SHP77 (cell line): ENCODE measurements at places on chromosomes 2 and 18.

DNA sequence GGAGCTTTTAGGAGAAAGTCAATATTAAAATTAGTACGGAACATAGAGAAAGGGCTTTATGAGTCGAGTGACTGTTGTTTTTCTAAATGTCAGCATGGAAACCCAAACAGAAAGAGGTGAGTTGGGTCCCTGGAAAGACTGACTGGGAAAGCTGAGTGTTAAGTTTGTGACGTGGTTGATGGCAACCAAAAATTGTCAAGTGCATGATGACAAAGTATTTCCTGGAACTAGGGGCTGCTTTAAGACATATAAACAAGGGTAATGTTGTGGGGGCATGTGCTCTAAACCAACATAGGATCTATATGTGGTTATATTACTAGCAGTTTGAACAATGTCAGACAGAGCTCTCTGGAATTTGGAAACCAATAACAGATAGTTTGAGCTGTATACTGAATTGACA is 50.9 kb upstream of the GPD2 start:
- DNase-seq: no peak

- no peak for DNase-seq
These were observed 10.5 kb downstream of the SMAD2 start for GRCh38 chr18:47919916-47920315.

- DNase-seq: no peak
These were observed 7.3 kb upstream of the ATP6V1B1 start for GRCh38 chr2:70928366-70928765.

DNA sequence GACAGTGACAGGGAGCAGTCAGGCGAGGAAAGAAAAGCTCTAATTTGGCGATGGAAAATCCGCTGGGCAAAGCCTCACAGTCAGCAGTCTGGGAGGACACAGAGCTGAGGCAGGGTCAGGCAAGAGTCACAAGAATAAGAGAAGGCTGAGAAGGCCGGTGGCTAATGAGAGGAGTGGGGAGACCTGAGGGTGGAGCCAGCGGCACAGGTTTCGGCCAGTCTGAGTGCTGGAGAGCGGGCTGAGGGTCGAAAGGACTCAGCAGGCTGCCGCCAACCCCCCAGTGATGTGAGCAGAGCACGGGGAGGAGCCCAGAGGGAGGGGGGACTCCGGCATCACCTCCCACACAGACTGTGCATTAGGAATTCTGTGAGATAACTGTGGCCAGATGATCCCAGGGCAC is 500.6 kb upstream of the MYT1L start:
- DNase-seq: no peak

- DNase-seq: no peak
These were observed 83.1 kb downstream of the SEPTIN10 start for GRCh38 chr2:109530712-109531111.

DNA sequence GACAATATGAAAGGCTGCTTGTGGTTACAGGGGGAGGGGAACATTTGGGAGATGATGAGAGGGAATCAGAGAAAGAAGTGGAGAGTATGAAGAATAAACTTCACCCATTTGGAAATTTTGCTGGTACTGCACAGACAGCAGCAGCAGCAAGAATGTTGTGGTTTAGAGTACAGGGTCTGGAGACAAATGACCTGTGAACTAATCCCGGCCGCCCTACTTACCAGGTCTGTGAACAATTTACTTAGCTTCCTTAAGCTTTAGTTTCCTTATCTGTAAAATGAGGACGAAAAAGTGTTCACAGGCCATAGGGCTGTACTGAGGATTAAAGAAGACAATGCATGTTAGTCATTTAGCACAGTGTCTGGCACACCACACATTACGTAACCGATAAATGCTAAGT is 685.4 kb upstream of the CELF4 start:
- DNase-seq: no peak
